ENCODE measurements at places on chromosomes 1 and 21.

- DNase-seq: no peak
These were observed 8.6 kb upstream of the SOD1 start for GRCh38 chr21:31650930-31651329.

DNA sequence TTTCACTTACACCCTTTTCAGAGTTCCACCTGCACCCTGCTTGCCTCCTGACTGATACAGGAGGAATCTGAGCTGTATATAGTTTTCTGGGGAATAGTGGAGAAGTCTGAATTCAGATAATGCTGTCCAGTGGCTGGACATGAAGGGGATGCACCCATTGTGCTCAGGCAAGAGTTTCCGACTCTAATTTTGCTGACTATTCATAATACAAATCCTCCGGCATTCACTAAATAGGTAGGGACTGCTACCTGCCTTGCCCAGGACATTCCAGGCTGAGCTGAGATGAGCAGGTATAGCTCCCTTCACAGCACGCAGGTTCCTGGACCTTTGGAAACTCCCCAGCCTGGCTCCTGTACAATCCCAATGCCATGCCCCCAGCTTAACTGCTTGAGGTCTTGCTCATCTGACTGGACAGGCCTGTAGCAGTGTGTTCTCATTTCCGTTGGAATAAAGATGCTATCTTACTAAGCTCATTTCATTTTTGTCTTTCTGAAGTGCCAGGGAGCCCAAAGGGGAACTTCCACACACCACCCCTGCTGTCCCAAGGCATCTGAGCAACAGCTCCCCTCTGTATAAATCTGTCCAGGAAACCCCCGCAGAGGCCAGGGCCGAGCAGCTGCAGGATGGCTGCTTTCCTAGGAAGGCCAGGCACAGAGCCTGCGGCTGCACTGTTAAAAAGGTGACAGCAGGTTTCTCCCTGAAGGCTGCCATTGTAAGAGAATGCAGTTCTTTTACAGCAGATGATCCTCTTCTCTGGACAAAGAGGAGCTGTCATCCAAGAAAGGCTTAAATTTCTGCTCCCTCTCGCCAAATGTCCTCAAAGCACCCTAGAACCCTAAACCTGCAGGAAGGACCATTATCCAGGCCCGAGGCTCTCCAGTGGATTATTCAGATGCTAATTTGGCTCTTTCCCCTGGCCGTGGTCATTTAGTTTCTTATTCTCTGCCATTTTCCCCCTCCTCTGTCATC, 21.7 kb upstream of the VASH2 start:
- no peak for DNase-seq

DNA sequence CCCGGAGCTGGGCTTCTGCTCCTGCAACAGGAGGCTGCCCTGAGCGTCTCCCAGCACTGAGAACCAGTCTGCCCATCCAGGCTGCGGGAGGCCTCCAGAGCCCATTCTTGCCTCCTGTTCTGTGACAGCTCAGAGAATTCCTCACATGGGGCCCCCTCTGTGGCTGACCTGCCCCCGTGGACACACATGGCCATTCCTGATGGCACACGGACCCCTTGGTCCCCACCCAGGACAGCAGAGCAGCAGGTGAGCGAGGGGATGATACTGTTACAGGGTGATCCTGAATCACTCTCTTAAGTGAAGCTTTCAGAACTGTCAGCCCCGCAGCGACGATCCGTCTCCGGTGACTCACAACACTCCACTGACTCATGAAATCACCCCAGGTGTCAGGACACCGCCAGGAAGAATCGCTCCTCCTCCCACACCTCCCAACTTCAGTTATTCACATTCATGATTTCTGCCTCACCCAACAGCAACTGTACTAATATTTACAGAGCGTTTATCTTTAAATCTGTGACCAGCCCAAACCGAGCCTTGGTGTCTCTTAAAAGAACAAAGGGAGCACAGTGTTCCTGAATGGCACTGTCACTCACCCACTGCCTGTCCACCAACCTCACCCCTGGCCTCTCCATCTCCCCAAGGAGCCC, 22.5 kb downstream of the CHD5 start:
- peak; percentile 99 for DNase-seq

- peak; percentile 67 for DNase-seq
These were observed 17.2 kb upstream of the FABP3 start for GRCh38 chr1:31390071-31390470.

- no peak for DNase-seq
These were observed 6.7 kb downstream of the PM20D1 start for GRCh38 chr1:205843036-205843859.

DNA sequence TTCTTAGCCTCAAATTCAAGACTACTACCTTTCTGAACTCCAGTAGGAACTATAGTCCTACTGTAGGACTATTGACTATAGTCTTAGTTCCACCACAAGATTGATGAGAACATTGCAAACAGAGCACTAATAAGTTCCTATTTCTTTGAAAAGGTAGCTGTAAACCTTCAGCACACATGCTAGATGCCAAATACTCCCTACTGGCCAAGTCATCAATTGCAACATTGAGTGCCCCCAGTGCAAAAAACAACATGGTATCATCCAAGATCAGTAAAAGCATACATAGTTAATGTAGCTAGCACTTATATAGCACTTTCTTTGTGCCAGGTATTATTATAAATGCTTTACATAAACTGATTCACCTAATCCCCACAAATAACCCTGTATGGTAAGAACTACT, 99.8 kb downstream of the MRPL39 start:
- no peak for DNase-seq

- no peak for DNase-seq
These were observed 1.2 kb upstream of the ABL2 start for GRCh38 chr1:179230721-179231120.

- DNase-seq: no peak
These were observed 2.0 kb downstream of the DMBX1 start for GRCh38 chr1:46491443-46492268.

GRCh38 chr1:27519331-27520258, 29.6 kb upstream of the WASF2 start:
- DNase-seq: no peak

DNA sequence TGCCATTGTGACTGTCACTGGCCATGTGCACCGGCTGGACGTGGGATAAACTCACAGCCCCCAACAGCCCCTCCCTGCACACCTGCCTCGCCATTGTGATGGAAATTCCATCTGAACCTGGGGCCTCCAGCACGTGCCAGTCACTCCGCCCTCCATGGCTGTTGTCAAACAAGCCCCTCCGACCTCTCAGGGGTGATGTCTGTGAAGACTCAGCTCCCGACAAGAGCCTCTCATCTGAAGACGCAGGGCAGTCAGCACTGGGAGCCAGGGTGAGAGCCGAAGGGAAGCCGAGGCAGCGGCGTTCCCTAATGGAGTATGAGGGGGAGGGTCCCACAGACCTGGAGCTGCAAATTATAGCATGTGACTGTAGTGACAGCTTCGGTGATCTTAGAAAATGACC, 1.4 kb upstream of the KRTAP10-2 start:
- no peak for DNase-seq
